ENCODE measurements at places on chromosomes 11 and 22.

DNA sequence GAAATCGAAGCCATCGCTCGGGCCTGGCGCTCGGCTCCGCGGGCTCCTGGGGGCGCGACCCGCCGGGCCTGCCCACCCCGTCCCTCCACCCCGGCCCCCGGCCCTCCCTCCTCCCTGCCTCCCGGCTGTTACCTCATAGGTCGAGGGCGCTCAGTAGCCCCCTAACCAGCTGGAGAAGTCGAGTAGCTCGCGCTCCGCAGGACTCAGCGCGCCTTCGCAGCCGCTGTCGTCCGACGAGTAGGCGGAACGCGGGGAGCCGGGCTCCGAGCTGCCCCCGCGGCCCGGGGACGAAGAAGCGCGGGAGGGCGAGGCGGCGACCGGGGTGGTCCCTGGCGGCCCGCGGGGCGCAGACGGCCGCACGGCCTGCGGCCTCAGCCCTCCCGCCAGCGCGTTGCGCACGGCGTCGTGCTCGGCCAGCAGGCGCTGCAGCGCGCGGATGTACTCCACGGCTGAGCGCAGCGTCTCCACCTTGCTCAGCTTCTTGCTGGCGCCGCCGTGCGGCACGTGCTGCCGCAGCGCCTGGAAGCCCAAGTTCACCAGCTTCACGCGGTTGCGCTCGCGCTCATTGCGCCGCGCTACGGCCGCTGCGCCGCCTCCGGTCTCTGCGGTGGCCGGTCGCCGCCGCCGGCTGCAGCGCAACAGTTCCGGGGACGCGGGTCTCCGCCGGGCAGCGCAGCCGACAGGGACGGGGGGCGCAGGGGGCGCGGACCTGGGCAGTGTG is 627 bp downstream of the ASCL2 start:
- no peak for DNase-seq

DNA sequence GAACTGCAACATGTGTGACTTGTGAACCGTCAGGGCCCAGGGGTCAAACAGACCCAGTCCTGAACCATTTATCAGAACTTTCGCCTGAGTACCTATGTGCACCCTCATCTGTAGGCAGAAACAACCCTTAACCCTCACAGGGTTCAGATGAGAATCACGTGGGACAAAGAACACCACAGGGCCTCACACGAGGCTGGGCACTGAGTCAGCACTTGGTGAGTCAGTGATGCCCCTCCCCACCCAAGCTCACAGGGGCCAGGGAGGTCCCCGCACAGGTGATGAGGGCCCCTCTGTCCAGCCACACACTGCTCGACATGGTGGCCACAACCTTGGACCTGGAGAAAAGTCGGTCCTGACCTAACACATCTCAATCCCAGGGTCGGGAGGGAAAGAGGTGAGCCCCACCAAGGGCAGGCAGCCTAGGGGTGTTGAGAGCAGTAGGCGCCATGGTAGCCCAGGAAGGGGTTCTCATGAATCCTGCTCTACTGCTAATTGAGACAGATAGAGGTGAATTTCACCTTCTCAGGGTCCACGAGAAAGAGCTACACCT is 176.4 kb downstream of the SHANK2 start:
- no peak for DNase-seq

DNA sequence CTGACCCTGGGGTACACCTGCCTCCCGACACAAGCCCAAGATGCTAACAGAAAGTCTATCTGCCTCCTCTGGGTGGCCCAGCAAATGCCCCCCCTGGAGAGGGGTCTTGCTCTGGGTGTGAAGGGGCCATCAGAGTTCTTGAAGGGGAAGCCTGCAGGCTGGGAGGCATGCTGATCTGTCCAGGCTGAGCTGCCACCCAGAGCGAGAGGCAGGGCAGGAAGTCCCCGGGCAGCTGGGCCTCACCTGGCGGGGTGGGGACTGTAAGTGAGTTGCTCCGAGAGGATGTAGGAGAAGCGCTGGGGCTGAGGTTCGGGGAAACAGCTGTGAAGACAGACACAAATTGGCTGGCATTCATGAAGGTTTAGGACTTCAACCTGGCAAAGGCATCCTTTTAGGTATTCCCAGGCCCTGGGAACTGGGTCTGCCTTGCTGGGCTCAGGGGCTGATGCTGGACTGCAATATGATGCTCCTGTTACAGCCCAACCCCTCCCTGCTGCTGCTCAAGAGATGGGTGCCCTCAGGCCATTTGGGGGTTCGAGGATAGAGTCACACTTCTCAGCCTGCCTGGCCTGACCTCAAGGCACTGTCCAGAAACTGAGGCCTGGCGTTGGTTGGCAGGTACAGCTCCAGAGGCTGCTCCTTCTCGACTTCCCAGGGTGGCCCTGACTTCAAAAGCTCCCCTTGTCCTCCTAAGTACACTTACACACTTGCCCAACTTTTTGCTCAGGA is 60.2 kb upstream of the LYVE1 start:
- DNase-seq = no peak

DNA sequence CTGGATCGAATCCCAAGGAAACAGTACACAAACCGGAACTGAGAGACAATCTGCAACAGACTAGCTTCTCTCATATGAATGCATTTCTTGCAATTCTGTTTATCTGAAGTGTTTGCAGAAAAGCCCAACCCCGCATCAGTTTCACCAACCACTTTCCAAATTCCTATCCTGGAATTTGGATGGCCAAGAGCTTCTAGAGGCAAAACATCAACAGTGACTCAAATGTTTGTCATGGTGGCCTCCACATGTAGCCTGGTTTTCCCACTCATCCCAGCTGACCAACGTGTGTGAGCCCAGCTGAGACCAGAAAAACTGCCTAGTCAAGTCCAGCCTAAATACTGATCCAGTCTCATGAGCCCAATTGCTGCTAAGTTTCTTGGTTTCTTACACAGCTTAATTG is 8.3 kb upstream of the MIEF1 start:
- no peak for DNase-seq

DNA sequence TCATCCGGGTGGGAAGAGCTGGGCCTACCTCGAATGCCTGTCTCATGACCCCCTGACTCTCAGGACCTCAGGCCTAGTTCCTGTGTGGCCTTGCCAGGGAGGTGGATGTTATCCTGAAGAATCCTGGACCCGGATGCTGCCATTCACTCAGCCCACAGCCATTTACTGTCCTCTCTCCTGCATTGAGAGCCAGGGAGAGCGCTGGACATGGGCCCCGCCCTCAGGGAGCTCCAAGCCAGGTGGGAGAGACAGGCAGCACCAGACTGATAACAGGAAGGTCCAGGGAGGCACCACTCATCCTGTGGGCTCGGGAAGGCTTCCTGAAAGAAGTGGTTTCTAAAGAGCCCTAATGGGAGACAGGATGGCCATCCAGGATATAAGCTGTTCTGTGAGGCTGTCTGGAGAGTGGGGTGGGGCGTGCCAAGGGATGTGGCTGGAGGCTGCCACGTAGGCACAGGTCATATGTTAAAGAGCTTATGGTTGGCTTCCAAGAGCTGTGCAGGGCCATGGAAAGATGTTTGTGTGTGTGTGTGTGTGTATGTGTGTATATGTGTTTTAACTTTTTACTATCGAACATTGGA is 8.6 kb downstream of the SERPINH1 start:
- no peak for DNase-seq

GRCh38 chr11:29166306-29166705 is 850.5 kb downstream of the KCNA4 start:
- DNase-seq = peak; percentile 96

- DNase-seq = no peak
These were observed 13.3 kb upstream of the MB start for GRCh38 chr22:35630387-35630793.

DNA sequence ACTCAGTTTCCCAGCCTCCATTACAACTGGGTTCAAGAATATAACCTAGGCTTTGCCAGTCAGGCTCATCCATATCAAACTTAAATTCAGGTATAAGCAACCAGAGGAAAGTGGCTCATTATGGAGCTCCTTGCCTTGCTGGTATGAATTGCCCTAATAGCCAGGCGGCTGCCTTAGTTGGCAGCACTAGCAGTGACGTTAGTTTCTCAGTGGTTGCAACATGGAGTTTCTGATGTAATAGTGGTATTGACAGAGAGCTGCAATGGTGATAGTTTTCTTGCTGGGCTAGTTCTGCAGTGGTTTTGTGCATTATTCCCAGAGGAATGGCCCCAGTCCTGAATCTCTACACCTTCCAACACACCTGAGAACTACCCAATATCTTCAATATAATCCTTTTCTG is 3.8 kb upstream of the TMEM123 start:
- DNase-seq = no peak

- DNase-seq = no peak
These were observed 12.2 kb downstream of the RIBC2 start for GRCh38 chr22:45425531-45426265.

DNA sequence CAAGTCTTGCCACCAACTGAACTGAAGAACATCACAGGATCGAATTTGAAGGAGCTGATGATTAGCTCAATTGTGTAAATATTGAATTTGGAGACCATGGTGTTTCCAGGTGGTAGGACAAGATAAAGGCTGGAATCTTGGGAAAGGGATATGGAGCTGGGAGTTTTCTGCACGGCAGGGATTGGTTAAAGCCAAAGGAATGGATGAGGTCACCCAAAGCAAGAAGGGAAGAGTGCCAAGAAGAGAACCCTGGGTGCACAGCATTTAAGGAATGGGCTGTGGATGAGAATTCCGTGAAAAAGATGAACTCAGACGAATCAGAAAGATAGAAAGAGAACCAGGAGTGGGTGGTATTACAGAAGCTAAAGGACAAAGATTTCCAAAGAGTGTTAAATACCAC is 29.4 kb upstream of the RRAS2 start:
- no peak for DNase-seq

- no peak for DNase-seq
These were observed 58.1 kb downstream of the C22orf31 start for GRCh38 chr22:29003552-29003951.

- no peak for DNase-seq
These were observed 618.9 kb downstream of the BRD1 start for GRCh38 chr22:49208768-49209252.

- no peak for DNase-seq
These were observed 8.3 kb upstream of the RCE1 start for GRCh38 chr11:66834943-66835342.

- no peak for DNase-seq
These were observed 72.6 kb downstream of the NCAPD3 start for GRCh38 chr11:134151083-134151747.

DNA sequence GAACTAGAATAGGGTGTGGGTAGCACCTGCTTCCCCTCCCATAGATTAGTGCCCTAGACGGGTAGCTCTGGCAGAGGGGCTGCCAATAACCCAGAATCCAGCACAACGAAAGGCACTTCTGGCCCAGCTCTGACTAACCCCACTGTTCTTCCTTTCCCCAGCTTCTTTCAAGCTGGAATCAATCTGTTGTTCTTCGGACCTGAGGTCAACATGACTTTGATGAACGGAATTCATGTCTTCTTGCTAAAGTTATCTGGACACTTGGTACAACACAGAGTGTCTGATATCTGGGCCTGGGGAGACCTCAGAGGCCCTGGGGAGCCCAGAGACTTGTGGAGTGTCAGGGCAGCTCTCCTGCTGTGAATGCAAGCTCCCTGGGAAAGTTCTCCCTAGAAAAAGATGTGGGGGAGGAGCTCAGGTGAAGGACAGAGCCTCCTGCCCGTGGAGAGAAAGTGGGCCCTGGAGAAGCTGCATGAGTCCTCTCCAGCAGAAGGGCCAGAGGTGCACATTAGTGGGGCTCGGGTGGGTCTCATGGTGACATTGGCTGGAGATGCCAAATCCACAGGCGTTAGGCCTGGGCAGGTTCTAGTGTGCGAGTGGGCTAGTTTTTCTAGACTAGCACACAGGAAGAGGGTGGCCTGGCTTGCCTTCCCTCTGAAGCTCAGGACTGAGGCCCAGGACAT is 6.3 kb downstream of the KCNJ11 start:
- no peak for DNase-seq

DNA sequence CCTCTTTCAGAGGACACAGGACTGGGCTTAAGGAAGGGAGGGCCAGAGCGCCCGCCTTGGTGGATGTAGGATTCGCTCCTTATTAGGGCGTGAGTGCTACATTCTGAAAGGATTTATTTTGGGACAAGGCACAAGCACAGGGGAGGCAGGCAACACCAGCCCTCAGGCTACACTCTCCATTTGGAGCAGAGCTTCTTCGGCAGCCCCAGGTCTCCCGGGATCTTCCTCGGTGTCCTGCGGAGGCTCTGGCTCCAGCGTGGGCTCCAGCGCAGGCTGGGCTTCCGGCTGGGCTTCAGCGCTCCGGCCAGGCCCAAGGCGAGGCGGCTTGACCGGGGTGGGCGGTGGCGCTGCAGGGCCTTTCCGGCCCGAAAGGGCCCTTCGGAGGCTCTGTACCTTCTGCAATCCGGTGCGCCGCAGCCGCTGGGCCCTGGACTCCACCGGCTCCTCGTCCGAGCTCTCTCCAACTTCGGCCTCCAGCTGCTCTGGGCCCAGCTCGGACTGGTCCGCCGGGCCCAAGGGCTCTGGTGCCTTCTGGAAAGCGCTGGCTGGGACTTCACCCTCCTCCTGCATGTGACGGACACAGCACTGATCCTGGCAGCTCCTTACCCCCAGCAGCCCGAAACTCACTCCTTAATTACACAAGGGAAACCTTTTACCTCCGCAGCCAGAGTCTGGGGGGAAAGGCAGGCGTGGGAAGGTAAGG is 1.1 kb downstream of the CAVIN3 start:
- no peak for DNase-seq

DNA sequence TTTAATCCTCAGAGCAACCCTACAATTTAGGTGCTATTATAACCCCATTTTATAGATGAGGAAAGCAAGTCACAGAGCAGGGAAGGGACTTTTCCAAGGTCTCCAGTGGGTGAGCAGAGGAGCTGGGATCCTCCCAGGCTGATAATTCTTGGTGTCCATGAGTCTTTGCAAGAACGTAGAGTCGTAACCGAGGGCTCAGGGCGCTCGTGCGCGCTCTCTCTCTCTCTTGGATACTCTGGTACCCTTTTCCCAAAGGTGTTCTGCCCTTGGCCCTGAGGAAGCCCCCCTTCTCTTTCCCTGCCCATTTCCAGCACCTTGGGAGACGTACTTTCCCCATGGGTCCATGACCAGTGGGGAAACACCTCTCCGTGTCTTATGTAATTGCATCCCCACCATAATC is 5.2 kb upstream of the ZP1 start:
- no peak for DNase-seq

GRCh38 chr11:46381048-46381818 is at the start of gene MDK:
Gene MDK (plus strand): TSS chr11:46381669. CDS start chr11:46382058, 389 bp downstream.
- no peak for DNase-seq

GRCh38 chr11:33897761-33898375 is 6.0 kb upstream of the LMO2 start:
- DNase-seq = no peak

DNA sequence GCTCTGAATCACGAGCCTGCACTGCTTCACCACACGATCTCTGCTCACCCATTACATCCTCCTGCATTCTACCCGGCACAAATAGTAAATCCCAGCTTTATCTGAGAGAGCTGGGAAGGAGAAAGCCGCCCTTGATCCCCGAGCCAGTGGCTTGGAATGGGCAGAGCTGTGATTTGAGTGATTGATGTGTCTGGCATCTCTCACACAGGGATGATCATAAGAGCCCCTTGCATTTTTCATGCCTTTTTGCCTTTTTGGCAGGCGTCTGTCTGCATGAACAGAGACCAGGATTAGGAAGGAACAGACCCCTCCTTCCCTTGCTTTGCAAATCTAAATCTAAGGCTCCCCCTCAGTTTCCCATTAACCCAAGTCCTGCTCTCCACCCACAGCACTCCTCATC is 945.3 kb downstream of the NTM start:
- no peak for DNase-seq
